ENCODE measurements at places on chromosomes 12 and 14. TPM values are rescaled to one million over a fixed set of nuclear protein-coding genes. Genes with fewer than 3 reads are reported as not detected.

DNA sequence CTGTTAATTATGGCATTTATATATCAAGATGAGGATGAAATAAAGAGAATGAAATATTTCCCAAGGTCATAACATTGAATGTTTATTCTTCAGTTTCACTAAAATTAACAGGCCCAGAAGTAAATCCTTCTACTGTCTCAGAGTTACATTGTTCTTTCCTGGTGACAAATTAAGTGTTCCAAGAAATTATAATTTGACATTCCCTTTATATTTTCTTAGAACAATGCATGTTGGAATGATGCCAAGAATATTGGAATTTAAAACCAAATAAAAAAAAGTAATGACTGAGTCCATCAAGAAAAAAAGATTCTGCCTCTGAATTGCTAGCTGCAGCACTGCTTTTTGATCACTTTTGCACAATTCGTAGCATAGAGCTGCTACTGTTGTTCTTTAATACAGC, 152.1 kb downstream of the METTL25 start:
- DNase-seq, result no peak

- DNase-seq, result no peak
These were observed 55.9 kb downstream of the SLCO1C1 start for GRCh38 chr12:20751046-20751445.

Gene GPR65
- total RNA-seq, result under 0.01 TPM

GRCh38 chr14:77011245-77011644, 17.3 kb downstream of the IRF2BPL start:
- no peak for DNase-seq

Gene ACOT6
- not detected for total RNA-seq

GRCh38 chr14:31926123-31926522, 151.0 kb upstream of the ARHGAP5 start:
- peak; percentile 61 for DNase-seq

Gene RDH12
- total RNA-seq, result 0.29 TPM

GRCh38 chr12:27081668-27082111, 688 bp downstream of the C12orf71 start:
- peak; percentile 51 for DNase-seq

Gene TESPA1
- total RNA-seq, result not detected

DNA sequence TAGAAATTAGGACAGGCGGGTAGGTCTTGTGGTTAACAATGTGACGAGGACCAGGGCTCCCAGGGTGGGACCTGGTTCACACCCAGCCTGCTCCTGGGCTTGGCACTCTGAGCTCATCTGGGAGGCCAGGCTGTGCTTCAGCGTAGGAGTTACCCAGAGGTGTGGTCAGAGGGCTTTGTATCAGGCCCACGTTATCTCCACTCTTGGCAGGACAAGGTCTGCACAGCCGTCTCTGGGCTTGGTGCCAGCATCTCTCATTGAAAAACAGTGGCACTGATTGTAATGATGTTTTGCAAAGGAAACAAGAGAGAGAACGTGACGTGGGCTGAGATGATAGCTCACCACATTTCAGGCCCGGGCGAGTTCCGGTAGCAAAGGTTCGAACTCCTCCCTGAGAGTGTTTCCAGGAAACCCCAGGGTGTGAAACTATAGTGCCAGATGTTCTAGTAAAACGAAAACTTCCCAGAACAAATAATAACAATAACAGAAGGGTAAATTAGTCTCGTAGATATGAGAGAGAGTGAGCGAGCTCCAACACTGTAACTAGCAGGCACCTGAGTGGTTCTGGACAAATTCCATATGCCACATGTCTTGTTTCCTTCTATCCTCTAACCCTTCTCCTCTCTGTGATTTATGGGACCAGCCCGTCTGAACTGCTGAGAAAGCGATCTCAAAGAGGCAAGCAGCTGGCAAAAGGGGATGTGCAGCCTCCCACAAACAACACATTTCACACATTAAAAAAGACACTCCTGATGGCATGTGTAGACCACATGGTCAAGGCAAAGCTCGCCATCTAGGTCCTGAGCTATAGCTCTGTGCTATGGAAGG, 227.3 kb downstream of the KTN1 start:
- no peak for DNase-seq

DNA sequence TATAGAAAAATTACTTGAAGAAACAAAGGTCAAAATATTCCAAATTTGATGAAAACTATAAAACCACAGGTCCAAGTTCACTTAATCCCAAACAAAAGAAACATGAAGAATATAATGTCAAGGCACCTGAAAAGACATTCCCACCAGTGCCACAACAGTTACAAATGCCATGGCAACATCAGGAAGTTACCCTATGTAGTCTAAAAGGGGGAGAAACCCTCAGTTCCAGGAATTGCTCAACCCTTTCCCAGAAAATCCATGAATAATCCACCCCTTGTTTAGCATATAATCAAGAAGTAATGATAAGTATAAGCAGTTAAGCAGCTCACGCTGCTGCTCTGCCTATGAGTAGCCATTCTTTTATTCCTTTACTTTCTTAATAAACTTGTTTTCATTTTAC, 3.8 kb upstream of the ACTR10 start:
- DNase-seq, result no peak

Gene FAM186B
- total RNA-seq, result 0.72 TPM

Gene TIGAR
- total RNA-seq, result 11.2 TPM

- no peak for DNase-seq
These were observed 30.4 kb upstream of the RIMBP2 start for GRCh38 chr12:130746546-130746945.

Gene PTGDR
- 1.4 TPM for total RNA-seq

DNA sequence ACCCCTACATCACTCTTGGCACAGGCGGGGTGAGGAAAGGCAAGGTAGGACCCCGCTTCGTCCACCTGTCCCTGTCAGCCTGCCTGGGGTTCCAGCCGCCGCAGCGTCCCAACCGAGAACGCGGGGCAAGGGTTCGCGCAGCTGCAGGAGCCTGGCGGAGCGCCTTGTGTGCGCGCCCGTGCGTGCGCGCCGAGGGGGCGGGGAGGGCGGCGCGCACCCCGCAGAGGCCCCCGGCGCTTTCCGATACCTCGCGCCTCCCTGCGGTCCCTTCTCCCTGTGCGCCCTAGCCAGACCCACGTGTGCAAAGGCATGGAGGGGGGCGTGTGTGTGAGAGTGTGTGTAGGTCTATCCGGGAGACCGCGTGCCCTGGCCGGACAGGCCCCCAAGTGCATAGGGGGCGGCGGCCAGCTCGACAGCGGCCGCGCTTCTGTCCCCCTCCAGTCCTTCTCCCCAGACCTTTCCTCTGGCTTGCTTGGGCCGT, 122.4 kb downstream of the TSPAN9 start:
- DNase-seq, result peak; percentile 91

DNA sequence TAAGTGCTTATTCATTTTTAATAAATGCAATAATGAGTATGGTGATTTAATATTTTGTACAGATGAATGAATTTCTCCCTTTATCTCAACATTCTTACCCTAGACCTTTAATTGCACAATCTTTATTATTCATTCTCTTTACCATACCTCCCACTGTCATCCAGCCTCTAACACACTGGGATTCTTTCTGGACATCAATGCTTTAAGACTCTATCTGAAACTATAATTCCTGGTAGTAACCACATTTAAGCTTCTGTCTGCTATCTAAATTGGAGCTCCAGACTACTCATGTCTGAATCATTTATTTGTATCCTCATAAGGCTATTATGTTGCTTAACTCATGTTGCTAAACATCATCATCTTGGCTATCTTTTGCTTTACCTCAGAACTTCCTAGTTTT, 270.2 kb downstream of the ALG10B start:
- no peak for DNase-seq

DNA sequence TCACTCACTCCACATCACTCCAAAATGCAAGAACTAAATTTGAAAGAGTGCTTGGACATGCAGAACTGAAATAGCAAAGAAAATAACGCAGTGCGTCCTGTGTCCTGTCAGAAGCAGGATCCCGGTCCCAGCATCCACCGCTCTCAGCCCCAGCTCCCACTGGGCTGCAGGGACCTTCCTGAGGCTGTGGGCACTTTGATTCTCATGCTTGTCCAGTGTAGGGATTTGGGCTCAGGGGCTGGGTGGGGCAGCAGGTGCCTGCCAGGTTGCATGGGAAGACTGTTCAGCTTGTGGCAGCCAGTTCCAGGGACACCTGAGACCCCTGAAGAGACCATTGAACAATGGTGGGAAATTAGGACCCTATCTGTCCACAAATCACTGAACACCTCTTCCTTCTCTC, 140.0 kb upstream of the FKBP4 start:
- no peak for DNase-seq

GRCh38 chr14:32984241-32984930, 45.7 kb downstream of the NPAS3 start:
- no peak for DNase-seq

DNA sequence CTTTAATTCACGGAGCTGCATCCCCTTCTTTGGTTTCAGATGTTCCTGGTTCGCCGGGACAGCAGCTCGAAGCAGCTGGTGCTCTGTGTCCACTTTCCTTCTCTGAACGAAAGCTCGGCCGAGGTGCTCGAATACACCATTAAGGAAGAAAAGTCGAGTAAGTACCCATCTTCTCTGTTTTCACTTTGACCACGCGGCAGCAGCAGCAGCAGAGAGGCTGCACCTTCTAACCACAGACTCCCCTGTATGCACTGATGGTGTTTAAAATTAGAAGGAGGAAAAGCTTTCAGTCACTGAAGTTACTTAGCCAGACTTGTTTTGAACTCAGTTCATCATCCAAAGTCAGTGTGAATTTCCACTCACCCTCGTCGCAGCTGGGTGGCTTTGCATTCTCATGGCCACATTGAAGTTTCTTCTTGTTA, 63.8 kb downstream of the RIN3 start:
- DNase-seq, result no peak

Gene CIDEB
- 0.36 TPM for total RNA-seq

GRCh38 chr14:74347097-74347794, 1.0 kb upstream of the VRTN start:
- DNase-seq, result no peak

Gene HDAC7
- total RNA-seq, result 39.8 TPM

- DNase-seq, result no peak
These were observed 125.1 kb downstream of the STAB2 start for GRCh38 chr12:103712216-103712615.

DNA sequence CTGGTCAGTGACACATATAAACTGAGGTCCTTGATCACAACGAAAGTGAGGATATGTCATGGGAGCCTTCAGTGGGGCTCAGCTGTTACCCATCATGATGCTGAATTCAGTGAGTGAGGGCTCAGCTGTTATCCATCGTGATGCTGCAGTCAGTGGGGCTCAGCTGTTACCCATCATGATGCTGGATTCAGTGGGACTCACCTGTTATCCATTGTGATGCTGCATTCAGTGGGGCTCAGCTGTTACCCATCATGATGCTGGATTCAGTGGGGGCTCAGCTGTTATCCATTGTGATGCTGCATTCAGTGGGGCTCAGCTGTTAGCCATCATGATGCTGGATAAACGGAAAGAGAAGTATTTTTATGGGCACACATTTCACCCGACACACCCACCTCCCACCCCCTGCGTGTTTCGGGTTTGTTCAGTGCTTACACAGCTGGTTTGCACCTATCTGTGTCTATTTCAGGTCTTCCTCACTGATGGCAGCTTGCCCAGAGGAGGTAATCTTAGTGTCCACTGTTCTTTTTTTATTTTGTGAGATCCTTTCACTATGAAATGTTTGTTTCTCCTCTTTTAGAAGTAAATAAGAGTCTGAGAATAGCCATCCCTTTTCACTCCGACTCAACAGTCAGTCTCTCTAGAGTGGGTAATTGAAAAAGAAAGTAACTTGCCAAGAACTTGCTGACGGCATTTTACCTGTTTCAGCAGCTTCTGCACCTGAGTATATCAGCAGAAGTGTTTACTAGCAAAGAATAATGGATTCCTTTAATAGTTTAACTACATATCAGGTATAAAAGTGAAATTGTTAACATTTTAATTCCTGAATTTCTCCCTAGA, 183.0 kb downstream of the ERC1 start:
- DNase-seq, result no peak

DNA sequence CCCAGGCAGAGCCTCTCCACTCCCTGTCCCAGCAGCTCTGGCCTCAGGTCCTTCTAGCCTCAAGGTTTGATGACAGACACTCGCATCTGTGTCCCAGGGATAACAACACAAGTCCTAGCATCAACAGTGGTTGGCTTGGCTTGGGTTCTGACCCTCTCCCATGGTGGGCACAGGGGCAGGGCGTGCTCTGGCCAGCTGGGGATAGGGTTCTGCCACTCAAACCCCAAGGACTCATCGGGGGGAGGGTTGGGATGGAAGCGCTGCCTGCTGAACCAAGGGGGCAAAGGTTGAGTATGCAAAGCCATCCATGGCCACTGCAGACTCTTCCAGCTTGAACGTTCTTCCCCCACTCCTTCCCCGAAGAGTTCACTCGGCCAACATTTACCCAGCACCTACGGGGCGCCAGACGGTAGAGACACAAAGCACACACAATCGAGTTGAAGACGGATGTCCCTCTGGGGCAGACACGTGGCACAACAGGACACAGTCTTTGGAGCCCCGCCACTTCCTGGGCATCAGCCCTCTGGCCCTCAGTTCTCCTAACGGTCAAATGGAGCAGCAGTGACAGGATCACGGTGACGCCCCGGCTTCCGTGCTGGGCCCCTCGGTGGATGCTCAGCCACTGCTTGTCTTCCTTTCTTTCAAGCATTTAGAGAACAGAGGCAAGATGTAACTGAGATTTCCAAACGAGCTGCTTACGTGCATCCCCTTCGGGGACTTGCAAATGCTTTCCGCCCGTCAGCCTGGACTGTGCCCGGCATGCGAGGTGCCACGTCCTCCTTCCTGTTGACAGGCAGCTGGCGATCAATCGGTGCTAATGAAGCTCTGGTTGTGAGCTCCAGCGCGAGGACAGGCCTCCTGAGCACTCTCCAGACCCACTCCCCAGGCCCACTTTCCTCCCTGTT, 42.6 kb downstream of the DLK1 start:
- DNase-seq, result no peak

GRCh38 chr12:2689393-2689792, 105.4 kb upstream of the FKBP4 start:
- DNase-seq, result no peak

Gene RTL1
- total RNA-seq, result not detected

GRCh38 chr12:45779936-45780335, 50.4 kb downstream of the ARID2 start:
- peak; percentile 8 for DNase-seq

Gene TGFB3
- total RNA-seq, result 16.5 TPM

Gene TRMT61A
- 9.0 TPM for total RNA-seq

- peak; percentile 95 for DNase-seq
These were observed 23.0 kb upstream of the GPR132 start for GRCh38 chr14:105087963-105088811.

Gene EID3
- total RNA-seq, result 14.4 TPM

DNA sequence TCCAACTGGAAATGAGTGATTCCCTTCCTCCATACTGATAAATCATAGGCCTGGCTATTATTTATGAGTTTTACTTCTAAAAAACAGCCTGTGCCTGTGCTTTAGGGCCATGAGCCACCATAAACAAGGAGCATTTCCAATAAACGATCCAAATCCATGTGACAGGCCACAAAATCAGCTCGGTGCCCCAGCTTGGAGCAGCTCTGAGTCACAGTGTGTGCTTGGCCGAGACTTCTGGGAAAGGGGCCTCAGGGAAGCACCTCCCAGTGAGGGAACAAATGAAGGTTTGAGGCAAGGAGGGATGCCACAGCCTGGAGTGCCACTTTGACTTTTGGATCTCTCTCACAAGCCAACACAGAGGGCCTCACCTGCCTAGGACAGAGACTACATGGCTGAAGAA, 190.4 kb downstream of the NTF3 start:
- DNase-seq, result no peak

All from osteoblast (primary cell).